ENCODE measurements at places on chromosomes 11 and 22. TPM values are rescaled to one million over a fixed set of nuclear protein-coding genes. Genes with fewer than 3 reads are reported as not detected.

BEST1 gene
- 7.7 TPM for polyA plus RNA-seq

TMEM191C gene
- polyA plus RNA-seq: 81.8 TPM

OR5B21 gene
- not detected for polyA plus RNA-seq

NCF4 gene
- polyA plus RNA-seq: not detected

MMP11 gene
- 9.3 TPM for polyA plus RNA-seq

TMEM132A gene
- 215 TPM for polyA plus RNA-seq

EHF gene
- not detected for polyA plus RNA-seq

ATG13 gene
- 28.5 TPM for polyA plus RNA-seq

OR5AL1 gene
- not detected for polyA plus RNA-seq

Data from neural cell (in vitro differentiated cells).